ENCODE measurements at places on chromosomes 2 and 18.
A peak's percentile ranks its signal among the peaks of the same experiment; 100 is the strongest.

GRCh38 chr2:6212491-6212890 is 520.3 kb downstream of the SOX11 start:
- DNase-seq, result no peak

DNA sequence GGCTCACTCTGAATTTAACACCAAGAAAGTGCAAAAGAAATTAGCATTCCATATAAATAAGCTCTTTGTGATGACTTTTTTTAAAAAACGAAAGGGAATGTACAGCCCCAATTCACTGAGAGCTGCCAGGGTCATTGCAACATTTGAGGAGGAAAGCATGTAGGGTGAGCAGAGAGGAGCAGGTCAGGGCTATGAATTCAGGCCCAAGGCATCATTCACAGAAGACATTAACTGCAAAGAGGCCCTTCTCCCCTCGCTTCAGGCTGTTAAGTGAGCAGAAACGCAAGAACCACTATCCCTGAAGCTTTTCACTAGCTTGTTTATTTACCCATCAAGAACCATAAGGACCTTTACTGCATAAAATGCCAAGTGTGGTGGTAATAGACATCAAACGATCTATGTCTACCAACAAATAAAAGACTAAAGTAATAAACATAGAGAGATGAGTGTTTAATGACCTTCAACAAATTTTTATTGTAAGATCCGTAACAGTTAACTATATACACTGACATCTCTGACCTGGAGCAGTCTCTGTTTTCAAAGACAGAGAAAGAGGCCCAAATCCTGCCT is 333.1 kb upstream of the HNRNPA3 start:
- no peak for DNase-seq

DNA sequence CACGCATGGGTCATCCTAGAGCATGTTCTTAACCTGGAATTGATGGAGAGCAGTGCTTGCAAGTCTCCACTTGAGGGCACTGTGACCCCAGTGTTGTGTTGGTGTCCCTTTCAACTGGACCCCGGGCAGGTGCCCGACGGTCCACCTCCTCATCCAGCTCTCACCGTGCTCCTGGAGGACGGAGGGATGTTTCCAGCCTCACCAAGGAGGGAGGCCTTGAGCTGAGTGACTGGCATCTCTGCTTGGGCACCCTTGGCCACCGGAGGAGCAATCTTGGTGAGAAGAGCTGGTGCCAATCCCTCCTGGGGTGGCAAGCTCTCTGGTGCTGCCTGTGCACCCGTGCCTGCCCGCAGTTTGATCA is 45.4 kb upstream of the ASB18 start:
- DNase-seq, result peak; percentile 10

- no peak for DNase-seq
Measured at GRCh38 chr2:118923371-118923770, 18.6 kb upstream of the MARCO start.

GRCh38 chr18:13429016-13429415 is 210.5 kb downstream of the LDLRAD4 start:
- no peak for DNase-seq

DNA sequence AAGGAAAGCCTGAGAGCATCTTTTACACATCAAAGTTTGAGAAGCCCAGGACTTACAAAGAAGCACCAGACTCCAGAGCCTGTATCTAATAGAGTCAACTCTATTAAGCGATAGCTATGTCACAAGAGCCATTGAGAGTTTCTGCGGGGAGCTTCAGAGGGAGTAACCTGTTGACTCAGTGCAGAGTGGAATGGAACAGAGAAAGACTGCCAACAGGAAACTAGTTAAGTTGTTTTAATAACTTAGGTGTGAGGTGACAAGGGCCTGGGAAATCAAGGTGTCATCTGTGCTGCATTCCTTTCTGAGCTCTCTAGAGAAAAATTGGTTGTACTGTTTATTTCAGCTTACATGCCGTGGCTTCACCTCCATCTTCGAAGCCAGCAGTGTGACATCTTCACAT is 513.8 kb upstream of the POU3F3 start:
- DNase-seq, result no peak

DNA sequence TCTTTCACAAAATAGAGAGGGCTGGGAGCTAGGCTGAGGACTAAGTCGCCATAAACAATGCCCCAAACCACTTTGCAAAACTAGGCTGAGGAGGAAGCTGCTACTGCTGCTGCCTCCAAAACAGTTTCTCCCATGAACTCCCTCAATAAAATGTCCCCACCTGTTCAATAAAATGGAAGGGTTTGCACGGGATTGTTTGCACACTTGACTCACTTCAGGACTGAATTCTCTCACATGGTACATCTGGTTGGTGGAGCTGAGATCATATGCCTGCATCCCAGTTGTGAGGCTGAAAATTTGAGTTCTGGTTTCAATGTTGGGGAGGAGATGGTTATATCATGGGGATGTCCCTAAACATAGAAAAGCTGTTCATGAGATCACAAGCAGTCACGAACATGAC is 26.5 kb downstream of the NCKAP5 start:
- no peak for DNase-seq

DNA sequence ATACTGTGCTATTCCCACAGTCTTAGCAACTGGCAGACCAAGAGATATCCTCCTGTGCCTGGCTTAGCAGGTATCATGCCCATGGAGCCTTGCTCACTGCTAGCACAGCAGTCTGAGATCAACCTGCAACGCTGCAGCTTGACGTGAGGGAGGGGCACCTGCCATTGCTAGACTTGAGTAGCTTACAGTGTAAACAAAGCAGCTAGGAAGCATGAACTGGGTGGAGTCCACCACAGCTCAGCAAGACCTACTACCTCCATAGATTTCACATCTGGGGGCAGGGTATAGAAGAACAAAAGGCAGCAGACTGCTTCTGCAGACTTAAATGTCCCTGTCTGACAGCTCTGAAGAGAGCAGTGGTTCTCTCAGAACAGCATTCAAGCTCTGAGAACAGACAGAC is 74.8 kb downstream of the AKAIN1 start:
- DNase-seq, result no peak

DNA sequence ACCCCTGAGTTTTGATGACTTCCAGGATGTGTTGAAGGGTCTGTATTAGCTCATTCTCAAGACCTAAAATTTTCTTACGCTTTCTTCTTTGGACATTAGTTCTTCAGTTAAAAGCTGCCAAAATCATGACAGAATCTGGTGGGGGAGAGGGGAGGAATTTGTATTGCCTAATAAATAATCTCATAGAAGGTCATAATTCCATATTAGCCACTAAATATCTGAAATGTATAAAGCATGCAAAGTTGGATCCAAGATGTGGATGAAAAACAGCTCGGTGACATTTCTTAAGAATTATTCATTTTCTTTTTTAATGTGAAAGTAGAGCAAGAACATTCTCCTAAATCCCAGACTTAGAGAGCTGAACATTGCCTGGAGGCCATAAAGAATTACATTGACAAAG is 120.1 kb downstream of the MMADHC start:
- DNase-seq, result no peak

GRCh38 chr18:39555496-39555895 is 1989.9 kb upstream of the CELF4 start:
- no peak for DNase-seq
